ENCODE measurements at places on chromosomes 12 and 14.

- DNase-seq, result no peak
Measured at GRCh38 chr12:31756977-31757420, 28.2 kb upstream of the AMN1 start.

GRCh38 chr14:105323663-105324062, 9.1 kb downstream of the PACS2 start:
- no peak for DNase-seq

DNA sequence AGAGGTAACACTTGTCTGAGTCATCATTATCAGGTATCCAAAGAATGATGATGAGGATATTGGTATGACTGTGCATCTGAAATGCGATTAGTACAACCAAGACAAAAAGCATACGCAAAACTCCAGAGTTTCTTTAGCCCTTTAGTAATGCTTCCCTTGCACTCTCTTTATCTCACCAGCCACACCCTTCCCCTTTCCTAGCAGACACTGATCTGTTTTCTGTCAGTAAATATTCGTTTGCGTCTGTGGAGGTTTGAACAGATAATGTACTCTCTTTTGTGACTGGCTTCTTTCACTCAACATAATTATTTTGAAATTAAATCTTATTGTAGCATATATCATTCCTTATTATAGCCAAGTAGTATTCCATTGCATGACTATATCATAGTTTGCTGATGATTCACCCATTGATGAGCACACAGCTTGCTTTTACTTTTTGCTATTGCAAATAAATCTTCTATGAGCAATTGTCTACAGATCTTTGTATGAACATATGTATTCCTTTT, 775.7 kb downstream of the SLC6A15 start:
- DNase-seq, result no peak

DNA sequence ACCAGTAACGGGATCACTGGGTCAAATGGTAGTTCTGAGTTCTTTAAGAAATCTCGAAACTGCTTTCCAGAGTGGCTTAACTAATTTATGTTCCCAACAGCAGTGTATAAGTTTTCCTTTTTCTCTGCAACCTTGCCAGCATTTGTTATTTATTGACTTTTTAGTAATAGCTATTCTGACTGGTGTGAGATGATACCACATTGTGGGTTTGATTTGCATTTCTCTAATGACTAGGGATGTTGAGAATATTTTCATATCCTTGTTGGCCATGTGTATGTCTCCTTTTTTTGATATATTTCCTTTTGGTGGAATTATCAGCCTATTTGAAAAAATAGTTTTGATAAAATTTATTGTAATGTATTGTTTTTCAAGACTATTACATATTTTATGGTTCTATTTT, 701.2 kb upstream of the FBXO33 start:
- DNase-seq, result no peak

DNA sequence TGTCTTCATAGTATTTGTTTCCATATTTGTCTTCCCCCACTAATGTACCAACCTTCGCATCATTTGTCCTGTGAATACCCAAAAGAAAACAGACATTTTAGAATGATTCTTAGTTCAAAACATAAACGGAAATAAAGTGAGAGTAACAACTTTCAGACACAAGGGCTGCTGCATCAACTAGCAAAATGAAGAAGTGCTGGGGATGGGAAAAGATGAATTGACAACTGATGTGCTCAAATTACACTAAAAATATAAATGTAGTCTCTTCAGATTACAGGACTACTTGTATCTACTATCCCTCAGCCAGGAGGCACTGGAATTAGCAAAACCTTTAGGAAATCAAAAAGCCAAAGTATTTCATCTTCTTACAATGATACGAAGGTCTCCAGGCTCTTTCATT, 743 bp downstream of the NDUFA12 start:
- DNase-seq, result no peak

GRCh38 chr12:5096241-5096924, 52.7 kb downstream of the KCNA5 start:
- DNase-seq, result no peak

DNA sequence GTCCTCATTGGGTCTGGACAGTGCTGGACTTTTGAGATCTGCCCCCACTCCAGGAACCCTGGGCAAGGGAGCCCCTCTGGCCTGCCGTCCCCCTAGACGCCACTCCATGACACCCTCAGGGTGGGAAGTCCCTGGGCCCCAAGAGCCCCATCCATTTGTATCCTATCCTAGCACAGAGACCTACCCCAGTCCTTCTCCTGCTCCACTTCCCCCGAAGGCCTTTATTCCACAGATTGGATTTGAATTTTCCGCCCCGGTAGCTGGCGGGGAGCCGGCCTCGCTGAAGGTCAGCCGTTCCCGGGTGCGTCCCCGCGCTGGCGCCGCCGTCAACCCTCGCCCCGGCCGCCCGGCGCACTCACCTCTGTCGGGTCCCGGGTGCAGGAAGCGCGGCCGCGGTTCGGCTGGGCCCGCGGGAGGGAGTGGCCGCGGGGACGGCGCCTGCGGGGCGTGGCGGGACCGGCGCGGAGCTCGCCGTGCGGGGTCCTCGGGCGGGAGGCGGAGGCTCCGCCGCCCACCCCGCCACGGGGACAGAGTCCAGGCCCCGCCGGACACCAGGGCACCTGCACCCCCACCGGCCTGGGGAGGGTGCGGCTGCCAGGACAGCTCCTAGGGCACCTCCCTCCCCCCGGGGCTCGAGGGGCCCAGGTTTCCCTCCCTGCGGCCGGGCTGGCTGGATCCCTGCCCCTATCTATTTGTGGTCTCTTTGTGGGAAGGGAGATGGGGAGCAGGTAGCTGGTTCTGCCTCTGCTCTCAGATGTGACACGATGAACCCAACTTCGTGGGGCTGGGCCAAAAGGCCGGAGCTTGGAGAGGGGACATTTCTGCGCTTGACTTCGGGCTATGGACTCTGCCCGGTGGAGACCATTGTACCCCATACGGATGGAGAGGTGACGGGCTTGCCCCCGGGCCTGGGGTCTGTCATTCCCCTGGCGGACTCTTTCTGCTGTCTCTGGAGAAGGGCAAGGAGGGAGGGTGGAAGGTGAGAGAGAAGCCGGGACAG, 19.9 kb upstream of the GPR68 start:
- no peak for DNase-seq

- DNase-seq, result no peak
Measured at GRCh38 chr12:102728506-102729242, 188.4 kb downstream of the PAH start.

DNA sequence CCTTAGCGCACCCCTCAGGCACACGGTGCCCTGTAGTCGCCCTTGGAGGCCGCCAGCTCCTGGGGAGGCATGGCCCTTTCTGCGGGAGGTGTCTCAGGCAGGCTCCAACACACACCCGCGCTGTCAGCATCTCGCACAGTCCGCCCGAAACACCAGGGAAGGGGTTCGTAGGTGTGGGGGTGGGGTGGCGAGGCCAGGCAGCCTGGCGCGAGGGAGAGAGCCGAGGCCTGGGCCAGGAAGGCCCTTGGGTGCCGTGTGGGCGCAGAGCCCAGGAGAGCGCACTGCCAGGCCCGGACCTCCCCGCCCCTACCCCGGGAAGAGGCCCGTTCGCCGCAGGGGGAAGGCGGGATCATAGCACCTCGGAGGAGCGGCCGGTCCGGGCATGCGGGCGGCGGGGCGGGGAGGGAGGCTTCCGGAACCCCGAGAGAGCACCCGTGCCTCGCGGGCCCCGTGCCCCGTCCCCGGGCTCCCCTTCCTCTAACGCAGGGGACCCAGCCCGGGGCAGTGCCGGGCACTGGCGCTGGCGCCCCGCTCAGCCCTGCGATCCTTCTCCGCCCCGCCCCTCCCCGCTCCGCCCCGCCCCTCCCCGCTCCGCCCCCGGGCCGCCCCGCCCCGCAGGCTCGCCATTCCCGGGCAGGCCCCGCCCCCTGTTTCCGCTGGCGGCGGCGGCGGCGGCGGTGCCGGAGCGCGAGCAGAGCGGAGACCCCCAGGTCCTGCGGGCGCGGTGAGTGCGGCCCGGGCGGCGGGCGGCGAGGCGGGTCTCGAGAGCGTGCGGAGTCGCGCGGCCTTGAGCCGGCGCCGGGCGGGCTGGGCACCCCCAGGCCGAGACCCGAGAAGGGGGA, at the start of gene TSPAN9:
TSPAN9 (plus strand) TSS at position 650 of the 842 bp plus-strand sequence. CDS start 123,815 bp downstream, outside the sequence.
- peak; percentile 32 for DNase-seq

- no peak for DNase-seq
Measured at GRCh38 chr12:111138016-111138415, 217.6 kb upstream of the MYL2 start.

GRCh38 chr14:92597906-92598905, 84.6 kb downstream of the RIN3 start:
- no peak for DNase-seq

GRCh38 chr14:84927096-84927827, 602.7 kb upstream of the FLRT2 start:
- DNase-seq, result no peak

Measured in stimulated activated CD4-positive, alpha-beta T cell treated with anti-CD3 and anti-CD28 coated beads, TNF-alpha, amount 100 ng/mL, for 48 hours (primary cell).